ENCODE measurements at places on chromosomes 12 and 14. TPM values are rescaled to one million over a fixed set of nuclear protein-coding genes. Genes with fewer than 3 reads are reported as not detected.

MEG3 gene
- total RNA-seq: 1,060 TPM

TCL1B gene
- total RNA-seq: not detected

RTN1 gene
- 2.4 TPM for total RNA-seq

CLEC4E gene
- 2.8 TPM for total RNA-seq

DNA sequence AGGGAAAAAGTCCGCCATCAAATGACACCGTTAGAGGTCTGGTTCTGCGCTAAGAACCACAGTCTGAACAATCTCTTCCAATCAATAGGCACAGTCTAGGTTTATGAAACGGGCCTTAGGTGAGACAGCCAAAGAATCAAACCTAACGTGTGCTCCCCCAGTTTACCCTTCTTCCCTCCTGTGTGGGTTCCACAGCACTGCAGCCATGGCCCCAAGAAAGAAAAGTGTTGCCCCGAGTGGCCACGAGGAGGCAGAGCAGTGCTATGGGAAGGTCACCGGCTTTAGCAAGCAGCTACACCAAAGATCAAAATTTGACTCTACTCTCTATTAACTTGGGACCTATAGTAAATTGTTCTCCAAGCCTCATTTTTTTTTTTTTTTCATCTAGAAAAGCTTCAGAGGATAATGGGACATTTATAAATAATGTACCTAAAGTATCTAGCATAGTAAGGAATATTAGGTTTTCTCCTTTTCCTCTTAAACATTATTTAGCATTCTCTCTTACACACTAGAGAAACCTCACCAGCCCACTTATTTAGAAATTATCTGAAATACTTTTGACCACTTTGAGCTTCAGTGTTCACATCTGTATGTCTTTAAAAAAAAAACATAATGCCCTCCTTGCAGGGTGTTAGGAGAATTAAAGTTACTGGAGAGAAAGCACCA, 70.2 kb upstream of the GPHB5 start:
- H3K27ac ChIP-seq: no peak overlapping the region
- H3K4me3 ChIP-seq: no peak overlapping the region
- H3K27me3 ChIP-seq: no peaks in the 10 kb centered on the region
- no peaks in the 10 kb centered on the region for H3K4me1 ChIP-seq

- no peaks in the 10 kb centered on the region for H3K4me1 ChIP-seq
- H3K27ac ChIP-seq: no peak overlapping the region
- H3K27me3 ChIP-seq: no peaks in the 10 kb centered on the region
These were observed 266.4 kb downstream of the KCNH5 start for GRCh38 chr14:62778852-62779251.

GRCh38 chr12:129269756-129270495, 416.6 kb downstream of the GLT1D1 start:
- no peaks in the 10 kb centered on the region for H3K36me3 ChIP-seq
- DNase-seq: no peak
- H3K27ac ChIP-seq: no peak overlapping the region

- H3K27ac ChIP-seq: no peak overlapping the region
- H3K27me3 ChIP-seq: no peaks in the 10 kb centered on the region
- no peaks in the 10 kb centered on the region for H3K4me1 ChIP-seq
- no peaks in the 10 kb centered on the region for H3K36me3 ChIP-seq
- DNase-seq: no peak
These were observed 63.2 kb upstream of the INSM2 start for GRCh38 chr14:35470755-35471154.

DNA sequence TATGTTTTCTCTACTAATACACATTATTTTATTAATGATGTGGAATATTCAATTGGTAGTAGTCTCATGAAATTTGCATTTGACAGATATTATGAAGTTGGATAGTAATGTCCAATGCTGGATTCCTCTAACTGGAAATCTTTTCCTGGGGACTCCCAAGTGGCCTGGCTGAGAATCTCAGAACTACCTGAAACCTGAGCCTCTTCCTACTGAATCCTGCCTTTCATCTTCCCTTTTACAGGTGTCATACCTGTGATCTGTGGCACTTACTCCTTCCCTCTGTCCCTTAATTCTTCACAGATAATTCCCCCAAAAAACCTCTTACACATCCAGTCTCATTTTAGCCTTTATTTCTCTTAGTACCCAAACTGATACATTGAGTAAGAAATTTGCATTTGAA, 89.7 kb upstream of the MYF6 start:
- H3K4me1 ChIP-seq: no peaks in the 10 kb centered on the region
- H3K27ac ChIP-seq: no peak overlapping the region
- no peaks in the 10 kb centered on the region for H3K27me3 ChIP-seq
- no peaks in the 10 kb centered on the region for H3K36me3 ChIP-seq
- H3K4me3 ChIP-seq: no peak overlapping the region
- DNase-seq: no peak

- DNase-seq: peak; percentile 50
- peak overlapping the region; percentile 89 for H3K27ac ChIP-seq
- no peaks in the 10 kb centered on the region for H3K36me3 ChIP-seq
- H3K27me3 ChIP-seq: no peaks in the 10 kb centered on the region
These were observed 754 bp downstream of the ZNF605 start for GRCh38 chr12:132955094-132956010.

GRCh38 chr12:26298785-26299621, 103.6 kb downstream of the SSPN start:
- DNase-seq: no peak
- peak overlapping the region; percentile 8 for H3K4me3 ChIP-seq
- H3K27me3 ChIP-seq: no peaks in the 10 kb centered on the region
- H3K27ac ChIP-seq: peak overlapping the region; percentile 52

- no peak overlapping the region for H3K27ac ChIP-seq
- DNase-seq: no peak
- no peaks in the 10 kb centered on the region for H3K36me3 ChIP-seq
- H3K4me1 ChIP-seq: peaks cover 6% of the 10 kb centered on the region
- no peaks in the 10 kb centered on the region for H3K27me3 ChIP-seq
These were observed 27.1 kb downstream of the KRT18 start for GRCh38 chr12:52975820-52976573.

DNA sequence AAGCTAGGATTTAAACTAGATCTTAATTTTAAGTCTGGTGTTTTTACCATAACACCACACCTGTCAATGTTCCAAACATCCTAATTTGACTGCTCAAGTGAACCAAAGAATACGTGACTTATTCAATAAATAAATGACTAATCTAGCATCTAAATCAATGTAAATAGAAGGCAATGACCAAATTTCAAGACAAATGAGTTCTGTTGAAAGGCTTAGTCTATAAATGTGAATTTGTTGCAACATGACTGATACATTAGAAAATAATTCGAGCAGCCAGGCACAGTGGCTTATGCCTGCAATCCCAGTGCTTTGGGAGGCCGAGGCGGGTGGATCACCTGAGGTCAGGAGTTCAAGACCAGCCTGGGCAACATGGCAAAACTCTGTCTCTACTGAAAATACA, 15.1 kb downstream of the ZFC3H1 start:
- H3K27me3 ChIP-seq: no peaks in the 10 kb centered on the region
- H3K27ac ChIP-seq: no peak overlapping the region
- H3K36me3 ChIP-seq: no peaks in the 10 kb centered on the region
- DNase-seq: no peak

DNA sequence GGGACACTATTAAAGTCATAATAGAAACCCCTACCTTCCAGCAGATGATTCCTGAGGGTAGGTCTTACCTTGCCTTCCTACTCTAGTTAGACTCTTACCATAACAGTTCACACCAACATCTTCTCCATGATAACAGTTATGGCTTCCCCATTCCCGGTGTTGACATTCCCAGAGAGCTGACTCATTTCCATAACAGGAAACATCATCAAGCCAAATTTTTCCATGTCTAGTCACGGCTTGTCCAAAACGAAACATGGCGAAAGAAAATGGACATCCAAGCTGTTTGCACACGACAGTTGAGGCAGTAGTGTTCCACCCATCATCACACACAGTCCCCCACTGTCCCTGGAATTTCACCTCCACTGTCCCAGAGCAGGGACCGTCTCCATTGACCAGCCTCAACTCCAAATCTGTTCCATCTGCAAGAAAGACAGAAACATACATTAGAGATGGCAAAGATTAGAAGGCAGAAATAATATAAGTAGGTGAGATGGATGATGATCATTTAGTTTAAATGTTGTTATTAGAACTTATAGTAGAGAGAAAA, 10.6 kb downstream of the CD163L1 start:
- DNase-seq: no peak
- H3K4me1 ChIP-seq: no peaks in the 10 kb centered on the region
- no peak overlapping the region for H3K4me3 ChIP-seq
- H3K36me3 ChIP-seq: no peaks in the 10 kb centered on the region
- no peak overlapping the region for H3K27ac ChIP-seq

DNA sequence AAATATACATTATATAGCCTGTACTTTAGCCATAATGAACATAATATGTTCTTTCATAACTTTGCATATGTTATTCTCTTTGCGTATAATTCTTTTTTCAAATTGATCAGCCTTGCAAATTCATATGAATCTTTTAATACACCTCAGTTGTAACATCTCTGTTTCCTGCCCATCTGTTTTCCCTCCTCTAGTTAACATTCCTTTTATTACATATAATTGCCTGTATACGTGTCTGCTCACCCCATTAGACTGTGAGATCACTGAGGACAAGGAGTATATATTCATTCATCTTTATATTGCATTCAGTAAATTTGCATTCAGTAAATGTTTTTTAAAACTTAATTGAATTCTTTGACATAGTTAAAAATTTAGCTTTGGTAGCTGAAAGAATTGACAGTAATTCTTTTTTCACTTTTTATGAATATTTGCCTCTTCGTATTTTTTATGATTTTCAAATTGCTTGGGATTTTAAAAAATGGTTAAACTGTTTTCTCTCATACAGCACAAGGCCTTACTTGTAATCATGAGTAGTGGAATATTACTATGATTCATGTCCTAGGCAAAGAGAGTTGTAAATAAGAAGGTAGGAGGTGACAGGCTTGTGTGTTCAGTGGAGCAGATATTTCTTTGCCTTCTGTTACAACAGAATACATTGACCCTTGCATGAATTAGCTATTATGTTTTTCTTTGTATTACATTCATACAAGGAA, 32.8 kb upstream of the KLHL42 start:
- no peaks in the 10 kb centered on the region for H3K36me3 ChIP-seq
- H3K27ac ChIP-seq: no peak overlapping the region
- no peaks in the 10 kb centered on the region for H3K27me3 ChIP-seq
- DNase-seq: no peak
- no peaks in the 10 kb centered on the region for H3K4me1 ChIP-seq

GRCh38 chr14:61090432-61091216, 109.6 kb downstream of the SLC38A6 start:
- no peak for DNase-seq
- H3K36me3 ChIP-seq: no peaks in the 10 kb centered on the region
- H3K4me1 ChIP-seq: no peaks in the 10 kb centered on the region
- H3K4me3 ChIP-seq: no peak overlapping the region

DNA sequence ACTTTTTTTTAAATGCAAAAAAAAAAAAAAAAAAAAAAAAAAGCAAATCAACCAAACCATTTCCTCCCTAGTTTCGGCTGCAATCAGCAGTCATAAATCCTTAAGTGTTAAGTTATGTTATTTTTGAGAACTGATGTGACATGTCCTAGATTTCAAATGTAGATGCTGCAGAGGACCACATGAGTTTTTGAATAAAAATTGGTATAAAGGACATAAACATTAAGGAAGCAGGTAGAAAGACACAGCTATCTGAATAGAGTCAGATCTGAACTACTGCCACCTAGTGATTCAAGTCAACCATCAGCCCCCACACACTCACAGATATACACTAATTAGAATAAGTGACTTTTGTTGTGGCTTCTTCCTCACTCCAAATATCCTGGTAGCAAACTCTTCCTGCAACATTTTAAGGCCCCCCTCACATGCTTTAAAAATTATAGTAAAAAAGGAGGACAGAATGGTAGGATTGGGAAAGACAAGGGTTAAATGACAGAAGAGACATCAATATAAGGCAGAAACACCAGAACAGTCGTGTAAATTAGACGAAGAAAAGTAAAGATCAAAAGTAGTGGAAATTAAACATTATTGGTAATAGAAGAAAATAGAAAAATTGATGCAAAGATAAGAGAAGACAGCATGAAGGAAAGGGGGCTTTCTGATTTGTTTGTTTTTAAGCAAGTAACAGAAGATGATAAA, 394.5 kb upstream of the ATP2B1 start:
- H3K4me1 ChIP-seq: no peaks in the 10 kb centered on the region
- H3K27me3 ChIP-seq: no peaks in the 10 kb centered on the region
- H3K36me3 ChIP-seq: no peaks in the 10 kb centered on the region

- no peak overlapping the region for H3K27ac ChIP-seq
- H3K27me3 ChIP-seq: no peaks in the 10 kb centered on the region
- no peaks in the 10 kb centered on the region for H3K36me3 ChIP-seq
These were observed 36.3 kb downstream of the TTLL5 start for GRCh38 chr14:75697386-75697785.

DNA sequence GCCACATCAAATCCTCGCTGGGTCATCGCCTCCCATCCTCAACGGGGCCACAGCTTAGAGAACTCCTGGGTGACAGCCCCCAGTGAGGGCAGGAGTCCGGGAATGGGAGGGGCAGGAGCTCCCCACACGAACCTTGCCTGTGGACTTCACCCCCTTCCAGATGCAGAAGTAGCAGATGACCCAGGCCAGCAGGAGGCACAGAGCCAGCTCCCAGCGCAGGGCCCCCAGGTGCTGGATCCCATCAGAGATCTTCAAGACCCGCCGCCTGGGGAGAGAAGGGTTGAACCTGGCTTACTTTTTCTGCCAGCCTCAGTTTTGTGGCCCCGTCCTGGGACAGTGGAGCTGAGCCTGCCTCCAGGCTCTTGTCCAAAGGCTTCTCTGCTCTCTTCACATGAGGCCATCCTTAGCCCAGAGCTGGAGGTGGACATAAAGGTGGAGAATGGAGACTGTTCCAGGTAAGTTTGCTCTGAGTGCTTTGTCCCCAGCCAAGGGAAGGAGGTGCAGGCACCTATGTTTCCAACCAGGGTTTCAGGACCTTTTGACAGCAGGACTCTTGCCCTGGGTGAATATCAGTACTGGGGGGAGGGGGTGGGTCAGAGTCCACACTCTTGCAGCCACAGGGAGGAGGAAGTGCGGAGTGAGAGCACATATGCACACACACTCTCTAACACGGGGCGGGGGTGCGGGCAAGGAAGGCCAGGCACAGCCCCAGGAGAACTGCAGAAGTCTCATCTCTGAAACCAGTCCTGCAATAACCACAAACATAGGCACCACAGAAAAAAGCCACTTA, 23.3 kb upstream of the SLC6A12 start:
- H3K27ac ChIP-seq: no peak overlapping the region
- H3K36me3 ChIP-seq: no peaks in the 10 kb centered on the region
- DNase-seq: no peak
- H3K4me1 ChIP-seq: no peaks in the 10 kb centered on the region
- H3K27me3 ChIP-seq: no peaks in the 10 kb centered on the region

GRCh38 chr12:130981074-130981742, 27.5 kb downstream of the ADGRD1 start:
- no peak for DNase-seq
- no peak overlapping the region for H3K27ac ChIP-seq
- no peaks in the 10 kb centered on the region for H3K36me3 ChIP-seq
- no peaks in the 10 kb centered on the region for H3K27me3 ChIP-seq
- no peak overlapping the region for H3K4me3 ChIP-seq

DNA sequence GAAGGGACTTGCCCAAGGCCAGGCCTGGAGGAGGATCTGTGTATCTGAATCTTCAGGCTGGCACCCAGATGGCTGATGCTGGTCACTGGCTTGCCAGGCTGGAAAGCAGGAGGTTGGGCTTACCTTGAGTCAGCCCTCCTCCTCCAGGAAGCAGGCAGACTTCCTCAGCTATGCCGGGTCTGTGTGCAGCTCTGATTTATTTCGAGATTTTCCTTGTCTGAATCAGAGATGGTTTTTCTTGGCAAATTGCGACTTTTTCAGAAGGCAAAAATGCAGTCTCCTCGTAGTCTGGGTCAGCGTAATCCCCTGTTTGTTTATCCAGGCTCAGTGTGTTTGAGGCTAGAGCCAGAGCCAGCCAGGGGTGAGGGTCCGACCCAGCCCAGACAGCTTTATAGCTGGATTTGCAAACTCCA, 48.9 kb downstream of the SMOC1 start:
- no peaks in the 10 kb centered on the region for H3K36me3 ChIP-seq
- H3K4me1 ChIP-seq: no peaks in the 10 kb centered on the region
- H3K27ac ChIP-seq: no peak overlapping the region
- DNase-seq: no peak
- no peak overlapping the region for H3K4me3 ChIP-seq

Measured in ovary (tissue), 10 donors.